ENCODE measurements at places on chromosomes 5 and 9.

DNA sequence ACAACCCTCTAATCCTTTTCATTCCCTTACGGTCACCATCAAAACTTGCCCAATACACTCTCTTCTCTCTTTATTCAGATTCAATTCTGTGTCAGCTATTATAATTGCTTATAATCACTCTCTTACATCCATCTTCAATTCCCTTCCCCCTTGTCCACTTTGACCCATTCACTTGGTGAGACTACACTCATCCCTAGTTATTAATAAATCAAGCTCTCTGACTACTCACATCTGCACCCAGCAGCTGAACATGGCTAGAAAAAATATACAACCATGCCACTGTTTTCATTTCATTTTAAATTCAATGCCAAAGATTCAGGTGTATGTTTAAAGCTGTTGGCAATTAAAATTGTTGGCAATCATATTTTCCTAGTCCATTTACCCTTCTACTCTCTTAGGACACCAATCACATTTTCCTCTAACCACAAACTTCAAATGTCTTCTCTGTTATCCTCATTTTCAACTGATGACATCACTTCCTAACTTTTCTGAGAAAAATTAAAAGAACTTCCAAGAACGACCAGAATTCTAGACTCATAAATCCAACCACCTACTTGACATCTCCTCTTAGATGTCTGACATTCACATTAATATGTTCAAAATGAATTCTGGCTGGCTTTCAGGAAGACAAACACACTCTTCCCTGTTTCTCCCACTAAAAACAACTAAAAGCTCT is 5.5 kb downstream of the C5orf15 start:
- DNase-seq, result no peak

DNA sequence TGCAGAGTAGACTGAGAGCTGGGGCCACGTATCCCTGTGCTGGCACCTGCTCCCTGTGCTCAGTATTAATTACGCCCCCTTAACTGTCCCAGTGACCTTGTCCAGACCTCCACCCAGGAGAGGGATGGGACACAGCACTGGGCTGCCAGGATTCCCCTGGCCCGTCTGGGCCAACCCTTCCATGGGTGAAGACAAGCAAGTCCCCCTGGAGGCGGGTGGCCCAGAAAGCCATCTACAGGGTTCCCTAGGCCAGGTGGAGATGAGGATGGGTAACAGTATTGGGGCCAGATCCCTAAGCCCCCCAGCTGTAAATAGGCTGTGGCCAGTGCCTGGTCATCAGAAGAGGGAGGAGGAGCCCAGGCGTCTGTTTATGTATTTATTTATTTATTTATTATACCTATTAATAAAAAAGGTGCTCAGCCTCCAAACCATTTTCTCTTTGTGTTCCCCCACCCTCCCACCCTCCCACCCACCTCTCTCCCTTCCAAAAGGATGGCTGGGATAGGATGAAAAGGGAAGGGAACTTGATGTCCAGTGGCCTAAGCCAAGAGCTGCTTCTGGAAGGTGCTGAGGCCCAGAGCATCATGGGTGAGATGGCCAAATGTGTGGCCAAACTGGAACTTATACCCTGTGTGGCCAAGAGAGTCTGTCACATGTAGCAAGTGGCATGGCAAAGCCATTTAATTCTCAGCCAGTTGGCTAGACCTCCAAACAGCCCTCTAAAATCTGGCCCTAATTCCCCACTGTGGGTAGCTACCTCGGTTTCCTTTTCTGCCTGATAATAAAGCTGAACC is 43.4 kb upstream of the TESK1 start:
- DNase-seq, result no peak

DNA sequence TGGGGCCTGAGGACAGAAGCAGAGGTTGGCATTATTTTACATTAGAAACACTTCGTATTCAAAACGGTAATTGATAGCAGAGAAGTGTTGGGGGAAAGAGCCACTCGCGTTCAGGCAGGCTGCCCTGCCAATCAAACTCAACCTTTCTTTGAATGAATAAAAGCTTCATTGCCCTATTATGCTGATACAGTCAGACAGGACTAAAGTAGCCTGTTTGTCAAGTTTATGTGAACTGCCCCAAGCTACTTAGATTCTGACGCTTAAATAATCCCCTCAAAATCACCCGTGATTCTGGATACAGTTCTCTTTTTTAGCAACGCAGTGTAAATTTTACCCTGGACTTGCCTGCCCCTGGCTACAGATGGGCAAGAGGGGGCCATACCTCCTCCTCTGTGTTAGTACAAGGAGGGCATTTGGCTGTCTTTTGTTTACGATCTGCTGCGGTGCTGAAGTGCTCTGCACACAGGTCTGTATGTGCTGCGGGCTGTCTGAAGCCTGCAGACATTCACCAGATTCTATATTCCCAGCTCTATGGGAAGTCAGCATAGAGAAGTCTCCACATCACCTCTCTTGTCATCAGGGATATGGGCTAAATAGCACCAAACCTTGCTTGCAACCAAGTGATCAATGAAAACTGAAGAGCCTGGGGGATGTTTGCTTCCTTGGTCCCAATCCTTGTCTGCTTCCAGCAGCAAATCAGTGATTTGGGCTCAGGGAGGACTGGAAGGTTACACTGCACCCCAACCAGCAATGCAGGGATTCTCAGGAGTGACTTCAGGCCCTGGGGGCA is 218.4 kb downstream of the EBF1 start:
- DNase-seq, result no peak

DNA sequence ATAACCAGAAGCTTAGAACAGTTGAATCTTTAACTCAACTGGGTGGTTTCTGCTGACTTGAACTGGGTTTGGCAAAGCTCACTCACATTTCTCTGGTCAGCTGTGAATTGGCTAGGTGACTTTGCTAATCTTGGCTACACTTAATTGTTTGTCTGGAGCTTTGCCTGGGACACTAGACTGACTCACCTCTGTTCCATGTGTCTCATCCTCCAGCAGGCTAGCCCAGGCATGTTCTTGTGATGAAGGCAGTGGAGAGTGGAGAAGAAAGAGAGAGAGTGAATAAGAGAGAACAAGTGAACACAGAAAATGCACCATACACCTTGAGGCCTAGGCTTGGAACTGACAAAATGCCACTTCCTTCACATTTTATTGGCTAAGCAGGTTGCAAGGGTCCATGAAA is 32.6 kb downstream of the SPATA31D1 start:
- no peak for DNase-seq

- DNase-seq, result no peak
These were observed 81.3 kb downstream of the ANKRD33B start for GRCh38 chr5:10645146-10645545.

- no peak for DNase-seq
These were observed 132.9 kb downstream of the RXRA start for GRCh38 chr9:134459164-134459563.

GRCh38 chr9:130323051-130323745 is 57.6 kb downstream of the HMCN2 start:
- DNase-seq, result no peak

DNA sequence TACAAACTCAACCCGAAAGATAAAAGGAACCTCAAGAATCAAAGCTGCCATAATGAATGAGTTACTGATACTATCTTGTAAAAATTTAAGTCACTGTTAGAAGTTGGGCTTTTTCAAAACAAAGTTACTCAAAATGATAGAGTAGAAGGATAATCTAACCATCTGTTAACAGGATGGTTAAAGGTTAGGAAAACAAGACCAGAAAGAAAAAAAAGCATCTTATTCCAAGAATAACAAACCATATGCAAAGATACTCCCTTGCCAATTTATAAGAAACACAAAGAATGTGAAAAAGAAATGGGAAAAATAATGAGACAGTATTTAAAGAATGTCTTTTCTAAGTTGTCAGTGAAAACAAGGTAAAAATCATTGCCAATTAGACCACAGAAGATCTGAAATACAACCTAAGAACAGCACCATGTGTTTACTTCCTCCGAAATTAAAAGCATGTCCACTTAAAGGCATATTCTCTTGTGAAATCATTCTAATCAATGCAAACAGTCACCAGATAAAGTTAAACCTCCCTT is 51.2 kb downstream of the STRBP start:
- DNase-seq, result no peak

GRCh38 chr5:93800988-93801811 is 59.8 kb upstream of the POU5F2 start:
- DNase-seq, result no peak

DNA sequence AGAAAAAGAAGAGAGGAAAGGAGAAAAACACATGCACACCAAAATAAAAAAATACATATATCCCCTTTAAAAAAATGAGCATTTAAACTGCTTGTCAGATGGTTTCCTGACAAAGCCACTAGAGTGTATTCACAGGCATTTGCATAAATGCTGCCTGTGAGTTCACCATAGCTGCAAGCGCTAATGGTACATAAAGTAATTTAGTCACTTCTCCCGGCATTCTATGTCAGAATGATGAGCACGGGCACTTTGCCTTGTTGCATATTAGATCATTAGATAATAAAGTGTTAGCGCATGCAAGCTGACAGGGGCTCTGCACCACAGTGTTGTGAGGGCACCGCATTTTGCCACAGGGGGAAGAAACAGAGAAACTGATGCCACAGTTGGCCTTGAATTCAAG is 280.6 kb downstream of the EBF1 start:
- DNase-seq, result no peak

GRCh38 chr9:72420783-72421182 is 55.8 kb upstream of the ZFAND5 start:
- DNase-seq, result no peak

- no peak for DNase-seq
These were observed 378.2 kb downstream of the FAM170A start for GRCh38 chr5:120007598-120007997.

- no peak for DNase-seq
These were observed 34.9 kb downstream of the LURAP1L start for GRCh38 chr9:12809720-12810119.

DNA sequence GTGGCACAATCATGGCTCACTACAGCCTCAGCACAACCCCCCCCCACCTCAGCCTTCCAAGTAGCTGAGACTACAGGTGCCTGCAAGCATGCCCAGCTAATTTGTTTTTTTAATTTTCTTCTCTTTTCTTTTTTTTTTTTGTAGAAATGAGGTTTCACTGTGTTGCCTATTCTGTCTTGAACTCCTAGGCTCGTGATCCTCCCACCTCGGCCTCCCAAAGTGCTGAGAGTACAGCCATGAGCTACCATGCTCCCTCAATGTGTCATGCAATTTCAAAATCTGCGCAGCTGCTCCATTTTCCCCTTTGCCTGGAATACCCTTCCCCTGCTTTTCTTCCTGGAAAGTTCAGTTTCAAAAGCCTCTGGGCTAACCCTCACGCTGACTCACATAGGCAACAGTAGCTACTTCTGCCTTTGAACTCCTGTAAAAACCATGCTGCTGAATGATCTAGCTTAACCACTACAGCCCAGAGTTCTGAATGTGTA is 71.0 kb upstream of the IL7R start:
- DNase-seq, result no peak

DNA sequence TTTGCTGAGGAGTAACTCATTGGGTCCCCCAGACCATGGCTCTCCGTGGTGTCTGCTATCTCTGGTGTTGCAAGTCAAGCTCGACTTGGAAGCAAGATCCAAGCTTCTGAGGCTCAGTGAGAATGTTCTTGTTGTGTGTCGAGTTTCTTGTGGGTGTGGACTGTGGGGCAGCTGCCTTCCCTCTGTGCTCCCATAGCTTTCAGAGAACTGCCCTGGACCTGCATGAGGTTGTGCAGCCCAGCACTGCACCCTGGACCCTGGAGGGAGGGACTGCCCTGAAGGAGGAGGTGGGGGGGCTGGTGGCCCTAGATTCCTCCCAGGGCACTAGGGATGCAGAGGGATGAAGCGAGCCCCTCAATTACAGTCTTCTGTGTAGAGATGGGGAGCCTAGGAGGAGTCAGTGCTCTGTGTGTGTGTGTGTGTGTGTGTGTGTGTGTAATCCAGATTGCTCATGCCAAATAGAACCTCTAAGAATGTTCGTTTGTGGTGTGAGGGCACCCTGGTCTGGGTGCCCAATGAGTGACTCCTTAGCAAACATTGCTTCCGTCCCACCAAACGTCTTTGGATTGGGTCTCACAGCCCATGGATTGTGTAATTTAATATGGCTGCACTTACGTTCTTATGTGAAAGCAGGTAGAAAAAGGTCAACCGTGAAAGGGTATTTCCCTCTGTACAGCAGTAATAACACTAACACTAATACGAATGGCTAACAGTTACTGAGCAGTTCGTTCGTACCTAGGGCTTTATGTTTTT is 143.3 kb upstream of the LMX1B start:
- no peak for DNase-seq

GRCh38 chr5:171050916-171051315 is 189.1 kb downstream of the RANBP17 start:
- DNase-seq, result no peak

GRCh38 chr5:9347541-9348295 is 198.2 kb downstream of the SEMA5A start:
- no peak for DNase-seq

DNA sequence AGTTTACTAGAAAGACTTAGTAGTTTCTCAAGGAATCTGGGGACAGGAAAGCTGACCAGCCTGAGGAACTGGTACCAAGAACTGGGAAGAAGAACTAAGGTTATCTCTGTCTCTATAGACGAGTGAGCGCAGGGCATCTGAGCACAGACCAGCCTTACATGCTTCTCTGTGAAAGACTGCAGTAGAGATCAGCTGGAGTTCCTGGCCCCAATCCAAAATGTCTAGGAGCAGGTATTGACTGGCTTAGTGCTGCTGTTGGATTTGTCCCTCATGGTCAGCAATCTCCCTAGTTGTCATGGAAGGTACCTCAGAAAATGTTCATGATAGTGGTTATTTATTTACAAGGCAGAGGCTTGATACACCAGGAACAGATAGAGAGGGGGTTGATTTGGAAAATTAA is 13.3 kb downstream of the NUP214 start:
- DNase-seq, result no peak

DNA sequence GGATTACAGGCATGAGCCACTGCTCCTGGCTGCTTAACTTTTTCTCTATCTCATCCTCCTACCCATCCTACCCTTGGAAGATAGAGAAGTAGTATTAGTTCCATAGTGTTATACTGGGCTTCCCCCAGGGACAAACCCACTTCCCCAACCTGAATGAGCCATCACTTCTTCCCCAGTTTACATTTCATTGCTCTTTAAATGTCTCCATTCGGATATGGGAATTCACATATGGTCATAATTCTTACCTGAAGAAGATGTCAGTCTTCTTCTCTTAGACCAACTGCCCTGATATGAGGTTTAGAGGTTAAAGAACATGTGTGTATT is 1.9 kb downstream of the CD274 start:
- no peak for DNase-seq

GRCh38 chr5:141382469-141383294 is at the start of gene PCDHGA7:
PCDHGA7 (plus strand) TSS chr5:141382742; CDS start chr5:141382900, 158 bp downstream.
- DNase-seq, result no peak

- no peak for DNase-seq
These were observed 12.6 kb upstream of the NANS start for GRCh38 chr9:98043915-98044314.
